ENCODE measurements at places on chromosomes 7 and 10. TPM values are rescaled to one million over a fixed set of nuclear protein-coding genes. Genes with fewer than 3 reads are reported as not detected.

GRCh38 chr10:3509355-3509754 is 275.7 kb downstream of the KLF6 start:
- no peak for DNase-seq

- DNase-seq, result no peak
Observed at GRCh38 chr7:95971716-95972115, 199.4 kb downstream of the DYNC1I1 start.

GRCh38 chr7:45171946-45172345 is 14.4 kb downstream of the RAMP3 start:
- no peak for DNase-seq

- DNase-seq, result no peak
Observed at GRCh38 chr7:36945612-36946400, 221.5 kb upstream of the AOAH start.

DNA sequence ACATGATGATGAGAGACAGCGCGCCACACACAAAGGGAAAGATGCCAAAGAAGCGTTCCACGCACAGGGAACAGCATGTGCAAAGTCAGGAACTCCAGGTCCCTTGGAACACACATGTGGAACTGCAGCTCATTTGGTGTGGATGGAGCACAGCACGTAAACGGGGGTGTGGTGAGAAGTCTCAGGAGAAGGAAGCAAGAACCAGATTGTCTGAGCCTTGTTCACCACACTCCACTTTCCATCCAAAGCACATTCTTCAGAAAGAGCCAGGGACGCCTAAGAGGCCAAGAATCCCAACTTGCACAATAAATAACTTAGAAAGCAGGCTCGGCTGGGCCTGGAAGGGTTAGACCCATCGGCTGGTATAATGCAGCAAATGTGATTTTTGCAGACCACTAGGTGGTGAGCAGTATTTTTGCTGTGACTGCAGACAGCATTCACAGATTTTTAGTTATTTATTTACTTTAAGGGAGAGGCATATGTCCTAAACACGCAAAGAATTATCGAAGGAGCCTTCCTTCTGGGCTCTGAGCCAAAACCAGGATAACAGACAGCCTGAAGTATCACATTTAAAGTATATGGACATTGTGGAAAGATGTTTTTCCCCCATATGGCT is 27.9 kb upstream of the ASCC1 start:
- peak; percentile 25 for DNase-seq

GRCh38 chr10:59817773-59818172 is 64.5 kb upstream of the MRLN start:
- no peak for DNase-seq

CTAGE4 gene
- 1.5 TPM for total RNA-seq

GRCh38 chr10:37479469-37479868 is 354.1 kb downstream of the ANKRD30A start:
- DNase-seq, result no peak

HABP2 gene
- not detected for total RNA-seq

DNA sequence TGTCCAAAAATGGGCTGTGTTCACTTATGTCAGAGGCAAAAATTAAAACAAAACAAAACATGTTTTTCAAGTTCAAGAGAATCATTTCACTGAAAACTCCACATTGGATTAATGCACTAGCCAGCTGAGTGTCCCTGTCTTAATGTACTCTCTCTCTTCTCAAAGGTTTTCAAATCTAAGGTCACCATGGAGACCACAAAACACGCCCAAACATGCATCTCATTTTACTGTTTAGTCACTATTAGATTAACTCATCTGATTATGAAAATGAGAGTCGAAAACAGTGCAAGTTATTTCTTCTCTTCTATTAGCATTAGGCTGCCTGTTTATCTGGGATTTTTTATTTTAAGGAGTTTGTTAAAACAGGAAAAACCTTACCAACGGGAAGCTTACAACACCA is 70.8 kb upstream of the ASAH2 start:
- DNase-seq, result no peak

- no peak for DNase-seq
Observed at GRCh38 chr7:155213955-155214740, 83.5 kb upstream of the INSIG1 start.

GRCh38 chr10:69303632-69304051 is 25.3 kb downstream of the HK1 start:
- peak; percentile 33 for DNase-seq

EEPD1 gene
- 0.49 TPM for total RNA-seq

NPFFR1 gene
- total RNA-seq, result not detected

DNA sequence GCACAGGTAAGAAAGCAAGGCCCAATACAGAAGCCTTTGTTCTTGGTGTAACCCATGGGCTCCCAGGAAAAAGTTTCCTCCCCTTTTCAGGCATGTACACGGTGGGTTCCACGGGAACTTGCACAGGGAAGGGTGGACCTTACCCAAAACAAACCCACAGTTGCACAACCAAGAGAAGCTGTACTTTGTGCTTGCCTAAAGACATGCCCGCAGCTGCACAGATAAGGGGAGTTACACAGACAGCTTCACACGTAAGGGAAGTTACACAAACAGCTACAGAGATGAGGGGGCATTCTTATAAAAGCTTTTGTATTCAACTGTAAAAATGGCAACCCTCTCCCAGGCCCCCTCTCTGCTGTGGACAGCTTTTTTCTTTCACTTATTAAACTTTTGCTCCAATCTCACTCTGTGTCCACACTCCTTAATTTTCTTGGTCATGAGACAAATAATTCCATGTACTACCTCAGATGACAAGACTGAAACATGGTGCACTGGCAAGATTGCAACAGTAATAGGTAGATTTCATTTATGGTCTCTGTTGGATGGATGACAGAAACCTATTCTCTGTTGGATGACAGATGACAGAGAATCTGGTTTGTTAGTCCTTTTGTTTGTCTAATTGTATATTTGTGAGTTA is 72.9 kb downstream of the ATE1 start:
- no peak for DNase-seq

DNA sequence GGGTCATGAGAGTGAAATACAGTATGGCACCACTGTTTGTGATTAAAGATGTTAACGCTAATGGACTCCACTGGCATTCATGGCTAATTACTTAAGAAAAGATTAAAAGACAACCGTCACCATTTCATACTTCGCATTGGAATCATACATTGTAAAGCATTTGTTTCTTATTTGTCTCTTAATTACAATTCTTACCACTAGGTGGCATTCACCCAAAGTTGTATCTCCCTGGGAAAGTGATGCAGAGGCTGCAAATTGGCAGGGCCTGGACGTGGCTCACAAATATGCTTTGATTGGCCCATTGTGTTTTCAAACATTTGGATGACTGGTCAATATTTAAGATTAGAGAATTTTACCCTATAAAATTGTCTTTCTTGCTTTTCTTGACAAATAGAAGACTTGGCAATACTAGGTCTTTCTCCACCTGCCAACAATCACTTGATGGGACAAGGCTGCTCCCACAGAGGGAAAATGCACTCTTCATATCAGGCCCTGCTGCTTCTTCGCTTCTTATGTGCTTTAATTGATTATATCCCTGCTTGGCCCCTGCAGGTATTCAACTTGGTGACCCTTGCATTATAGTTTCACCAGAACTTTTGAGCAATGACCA is 72.1 kb upstream of the STARD3NL start:
- peak; percentile 14 for DNase-seq

DNA sequence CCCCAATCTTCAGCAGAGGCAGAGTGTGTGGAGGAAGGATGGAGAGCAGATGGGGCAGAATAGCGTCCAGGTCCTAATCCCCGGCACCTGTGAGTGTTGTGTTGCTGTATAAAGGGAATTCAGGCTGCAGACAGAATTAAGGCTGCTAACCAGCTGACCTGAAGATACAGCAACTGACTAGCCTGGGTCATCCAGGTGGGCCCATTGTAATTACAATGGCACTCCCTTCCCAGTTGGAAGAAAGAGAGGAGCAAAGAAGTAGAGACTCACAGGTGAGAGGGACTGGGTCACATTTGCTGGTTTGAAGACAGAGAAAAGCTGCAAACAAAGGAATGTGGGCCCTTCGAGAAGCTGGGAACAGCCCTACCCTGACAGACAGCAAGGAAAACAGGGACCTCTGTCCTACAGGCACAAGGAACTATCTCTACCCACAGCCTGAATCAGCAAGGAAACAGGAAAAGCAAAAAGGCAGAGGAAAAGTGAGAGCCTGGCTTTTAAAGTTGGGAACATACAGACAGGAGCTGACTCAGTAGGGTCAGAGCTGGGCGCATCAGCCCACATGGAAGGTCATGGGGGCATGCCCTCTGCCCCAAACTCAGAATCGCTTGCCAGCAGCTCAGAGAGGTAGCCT is 11.6 kb upstream of the TMEM72 start:
- no peak for DNase-seq

DNA sequence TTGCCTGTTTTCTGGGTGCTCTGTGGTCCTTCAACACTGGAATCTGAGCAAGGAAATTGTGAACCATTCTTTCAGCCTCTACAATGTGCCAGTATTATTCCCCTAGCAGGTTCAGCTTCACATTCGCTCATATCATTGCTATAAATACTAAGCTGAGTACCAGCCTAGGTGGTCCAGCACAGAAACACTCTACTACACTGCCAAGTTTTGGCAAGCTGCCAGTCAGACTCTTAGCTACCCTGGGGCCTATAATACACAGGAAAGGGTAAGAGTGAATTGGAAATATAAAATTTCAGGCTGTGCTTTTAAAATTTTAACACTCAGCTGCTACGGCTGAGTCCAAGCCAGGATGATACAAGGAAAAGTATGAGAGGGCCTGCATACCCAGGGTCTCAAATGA is 49.9 kb upstream of the PPP1R3A start:
- no peak for DNase-seq

DNA sequence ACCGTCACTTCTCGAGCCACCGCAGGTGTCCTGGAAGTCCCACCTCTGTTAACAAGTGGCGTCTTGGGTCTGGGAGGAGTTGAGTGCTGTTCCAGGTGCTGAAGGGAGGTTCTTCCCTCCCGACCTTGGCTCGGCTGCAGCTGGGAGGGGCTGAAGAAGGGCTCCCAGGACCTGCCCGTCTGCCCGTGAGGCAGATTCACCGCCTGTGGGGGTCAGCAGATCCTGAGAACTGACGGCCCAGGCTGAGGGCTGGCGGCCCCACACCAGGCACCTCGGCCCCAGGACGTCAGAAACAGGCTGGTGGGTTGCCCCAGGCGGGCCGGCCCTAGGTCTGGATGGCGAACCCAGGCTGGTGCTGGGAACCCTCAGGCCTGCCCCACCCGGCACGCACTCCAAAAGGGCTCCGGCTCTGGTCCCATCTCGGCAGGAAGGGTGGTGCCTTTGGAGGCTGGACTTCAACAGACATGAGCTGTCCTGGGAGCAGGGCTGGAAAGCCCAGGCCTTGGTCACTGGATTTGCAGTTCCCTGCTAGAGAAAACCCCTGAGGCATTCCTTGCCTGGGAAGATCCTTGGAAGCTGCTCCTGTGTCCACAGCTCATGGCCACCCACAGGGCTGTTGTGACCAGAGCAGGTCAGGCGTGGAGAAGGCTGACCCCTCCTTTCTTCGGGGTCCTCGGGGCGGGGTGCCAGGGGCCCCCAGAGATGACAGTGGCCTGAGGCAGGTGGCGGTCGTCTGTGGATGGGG is 42.6 kb upstream of the CFAP46 start:
- DNase-seq, result no peak

SKAP2 gene
- total RNA-seq, result 6.6 TPM

RGR gene
- total RNA-seq, result not detected

DNA sequence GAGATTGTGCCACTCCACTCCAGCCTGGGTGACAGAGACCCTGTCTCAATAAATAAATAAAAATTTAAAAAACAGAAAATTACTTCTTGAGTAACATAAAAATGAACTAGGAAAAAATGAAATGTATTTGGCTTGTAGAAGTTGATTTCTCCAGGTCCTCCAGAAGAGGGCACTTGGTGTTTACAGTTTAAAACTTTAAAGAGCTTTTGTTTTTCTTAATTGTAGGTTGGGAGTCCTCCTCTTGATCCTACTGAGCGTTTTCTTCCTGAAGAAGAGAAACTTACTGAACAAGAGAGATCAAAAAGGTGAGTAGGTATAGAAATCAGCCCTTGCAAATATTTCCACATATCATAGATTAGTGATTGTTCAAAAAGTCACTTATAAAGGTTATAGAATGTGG is 16.2 kb downstream of the KIFBP start:
- no peak for DNase-seq

DLX5 gene
- total RNA-seq, result not detected

PLAU gene
- total RNA-seq, result 0.26 TPM

DNA sequence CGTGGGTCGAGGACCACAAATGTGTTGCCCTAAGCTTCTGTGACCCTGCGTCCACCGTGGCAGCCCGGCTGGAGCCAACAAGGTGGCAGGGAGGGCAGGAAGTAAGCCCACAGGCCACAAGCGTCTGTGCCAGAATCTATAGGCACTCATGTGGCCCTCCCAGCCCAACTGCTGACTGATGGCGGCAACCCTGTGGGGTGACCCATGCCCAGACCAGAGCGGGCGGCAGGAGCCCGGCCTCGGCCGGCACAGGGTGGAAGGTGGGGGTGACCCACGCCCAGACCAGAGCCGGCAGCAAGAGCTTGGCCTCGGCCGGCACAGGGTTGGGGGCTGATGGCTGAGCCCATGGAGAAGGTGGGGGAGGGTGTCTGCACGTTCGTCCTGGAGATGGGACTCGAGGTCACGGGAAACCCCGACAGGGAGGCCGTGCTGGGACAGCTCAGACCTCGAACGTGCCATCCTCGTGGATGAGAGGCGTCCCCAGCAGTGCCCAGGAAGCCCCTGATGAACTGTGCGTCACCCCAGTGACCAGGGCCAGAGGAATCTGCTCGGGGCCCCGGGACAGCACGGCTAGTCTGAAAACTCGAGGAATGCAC is 181.0 kb downstream of the ELFN1 start:
- DNase-seq, result no peak

GRCh38 chr7:26696978-26697377 is 167.4 kb downstream of the SKAP2 start:
- DNase-seq, result no peak

EGR2 gene
- 21.4 TPM for total RNA-seq

GRCh38 chr10:97333601-97334369 is 744 bp downstream of the FRAT2 start:
- peak; percentile 54 for DNase-seq

FKBP9 gene
- 0.64 TPM for total RNA-seq

GRCh38 chr7:113026941-113027340 is 59.7 kb downstream of the GPR85 start:
- DNase-seq, result no peak

DNA sequence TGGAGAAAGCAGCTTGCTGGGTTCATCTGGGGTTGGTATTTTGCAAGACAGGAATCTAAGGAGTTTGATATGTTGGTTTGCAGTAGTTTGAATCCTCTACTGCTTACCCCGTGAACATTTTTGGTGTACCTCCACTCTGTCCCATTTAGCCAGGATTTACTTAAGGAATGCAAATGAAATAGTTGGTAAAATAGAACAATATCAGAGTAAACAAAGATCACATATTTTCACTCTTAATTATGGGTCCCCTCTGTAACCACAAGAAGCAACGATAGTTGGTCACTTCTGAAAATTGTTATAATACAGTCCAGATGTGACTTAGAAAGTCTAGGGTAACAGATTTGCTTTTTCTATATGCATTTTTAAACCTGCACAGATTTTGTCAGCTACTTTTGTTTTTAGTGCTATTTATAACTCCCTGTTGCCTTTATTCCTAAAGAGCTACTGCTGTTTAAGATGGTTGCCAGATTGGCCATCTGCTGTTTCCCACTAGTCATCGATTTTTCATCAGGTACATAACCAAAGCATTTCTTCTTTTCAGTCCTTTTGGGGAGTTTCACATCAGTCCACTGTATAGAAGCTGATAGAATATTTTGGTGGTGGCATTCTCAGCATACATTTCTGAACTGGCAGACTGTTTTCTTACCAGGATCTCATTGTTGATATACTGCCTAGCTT is 37.6 kb downstream of the MAPK8 start:
- DNase-seq, result no peak
